Endodermal cell (in vitro differentiated cells): ENCODE measurements at places on chromosomes 4 and X.

- DNase-seq, result peak; percentile 44
Observed at GRCh38 chr4:2339458-2340271, 77.8 kb upstream of the MXD4 start.

- no peak for DNase-seq
Observed at GRCh38 chr4:112517911-112518310, 1.9 kb upstream of the NEUROG2 start.

- no peak for DNase-seq
Observed at GRCh38 chr4:98987720-98988119, 7.8 kb upstream of the METAP1 start.

GRCh38 chr4:165450871-165451270 lies 72.1 kb downstream of the CPE start:
- no peak for DNase-seq

GRCh38 chrX:26788402-26788998 lies 572.5 kb downstream of the MAGEB5 start:
- DNase-seq, result no peak
